Activated CD8-positive, alpha-beta memory T cell treated with anti-CD3 and anti-CD28 coated beads for 1 hour (primary cell): ENCODE measurements at places on chromosomes 11 and 22.

DNA sequence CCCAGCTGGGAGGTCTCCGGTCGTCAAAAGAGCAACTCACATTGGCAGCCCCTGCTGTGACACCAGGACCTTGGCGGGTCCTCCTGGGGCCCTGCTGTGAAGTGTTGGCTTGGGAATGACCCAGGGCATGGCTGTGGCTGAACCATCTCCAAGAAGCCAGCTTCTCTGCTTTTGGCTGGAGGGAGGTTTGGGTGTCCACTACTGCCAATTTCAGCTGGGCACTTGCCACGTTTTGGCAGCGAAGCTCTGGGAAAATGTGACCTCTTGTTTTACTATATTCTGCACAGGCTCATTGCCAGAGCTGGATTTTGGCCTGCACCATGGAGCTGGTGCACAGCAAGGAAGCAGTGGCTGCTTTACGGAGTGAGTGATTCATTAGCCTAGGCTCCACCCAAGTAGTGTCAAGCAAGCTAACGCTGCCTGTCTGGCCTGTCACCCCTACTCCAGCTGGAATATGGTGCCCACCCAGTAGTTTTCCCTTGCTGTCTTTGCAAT, 24.3 kb upstream of the SMCO4 start:
- DNase-seq, result no peak

DNA sequence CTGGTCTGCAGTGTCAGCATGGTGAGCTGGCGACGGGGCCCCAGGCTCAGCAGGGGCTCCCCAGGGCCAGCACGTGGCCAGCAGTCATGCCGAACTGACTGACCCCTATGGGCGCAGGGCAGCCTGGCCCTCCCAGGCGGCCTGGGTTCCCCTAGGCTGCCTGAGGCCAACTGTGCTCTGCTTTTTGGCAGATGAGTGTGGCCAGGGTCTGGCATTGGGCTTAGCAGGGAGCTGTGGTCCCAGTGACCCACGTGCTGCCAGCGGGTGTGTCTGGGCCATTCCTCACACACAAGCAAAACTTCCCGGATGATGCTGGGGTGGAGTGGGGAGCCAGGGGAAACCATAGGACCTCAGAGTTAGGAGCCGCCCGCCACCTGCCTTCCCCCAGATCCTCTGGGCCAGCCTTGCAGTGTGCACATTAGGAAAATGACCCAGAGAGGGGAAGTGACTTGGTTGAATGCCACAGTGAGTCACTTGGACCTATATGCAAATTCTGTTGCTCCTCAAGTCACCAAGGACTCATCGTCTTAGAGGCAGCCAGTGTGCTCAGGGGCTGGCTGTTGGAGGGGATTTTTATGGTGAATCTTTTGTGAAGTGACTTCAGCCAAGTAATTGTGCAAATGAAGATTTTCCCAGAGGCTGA, 6.5 kb downstream of the ADORA2A start:
- DNase-seq, result no peak

GRCh38 chr11:72535194-72535547, 100.8 kb upstream of the CLPB start:
- no peak for DNase-seq

DNA sequence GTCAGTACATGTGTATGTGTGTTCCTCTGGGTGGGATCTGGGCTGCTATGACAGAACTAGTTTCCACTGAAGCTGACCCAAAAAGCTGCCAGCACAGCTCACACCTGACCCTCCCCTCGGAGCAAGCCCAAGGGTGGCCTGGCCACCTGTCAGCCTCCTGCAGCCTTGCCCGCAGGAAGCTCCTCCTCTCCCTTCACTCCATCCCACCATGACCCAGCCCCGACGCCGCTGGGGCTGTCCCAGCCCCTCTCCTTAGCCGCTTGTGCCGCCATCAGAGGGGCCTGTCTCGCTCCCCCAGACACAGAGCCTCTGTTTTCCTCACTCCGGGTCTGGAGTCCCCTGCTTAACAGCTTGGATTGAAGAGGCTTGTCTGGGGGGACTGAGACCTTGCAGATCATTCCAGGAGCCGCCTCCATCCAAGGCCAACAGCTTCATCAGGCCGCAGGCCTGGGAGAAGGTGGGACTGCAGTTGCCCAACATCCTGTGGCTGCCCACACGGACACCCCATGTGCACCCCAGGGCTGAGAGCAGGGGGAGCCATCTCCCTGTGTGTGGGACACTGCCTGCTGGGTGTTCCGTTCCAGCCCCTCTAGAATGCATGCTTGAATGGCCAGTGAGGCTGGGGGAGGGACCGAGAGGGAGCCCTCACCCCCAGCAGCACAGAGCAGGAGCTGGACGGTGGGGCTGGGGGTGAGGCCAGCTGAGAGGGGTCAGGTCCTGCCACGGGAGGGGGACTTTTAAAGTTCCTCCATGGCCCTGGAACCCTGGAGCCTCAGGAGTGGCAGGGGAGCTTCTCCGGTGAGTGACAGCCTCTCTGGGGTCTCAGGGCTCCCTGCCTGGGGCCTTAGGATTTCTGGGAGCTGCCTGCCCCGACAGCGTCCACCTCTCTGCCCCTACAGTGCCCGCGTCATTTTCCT, 696 bp downstream of the MRGPRF start:
- DNase-seq, result no peak

DNA sequence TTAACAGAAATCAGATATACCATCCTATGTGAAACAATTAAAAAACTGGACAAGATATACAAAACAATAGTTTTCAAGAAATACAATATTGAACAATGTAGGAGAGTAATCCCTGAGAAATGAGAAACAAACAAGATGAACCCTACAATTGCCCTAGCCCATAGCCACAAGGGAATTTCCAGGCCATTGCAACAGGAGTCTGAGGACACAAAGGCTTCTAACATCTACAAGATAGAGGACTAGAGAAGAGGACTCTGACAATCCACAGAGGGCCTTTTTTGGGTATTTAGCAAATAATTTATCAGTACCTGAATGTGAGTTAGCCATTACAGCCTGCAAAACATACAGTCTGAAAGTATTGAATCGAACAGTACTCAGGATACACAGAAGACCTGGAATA, 251.7 kb downstream of the GRM5 start:
- DNase-seq, result no peak

GRCh38 chr22:49084206-49084605, 743.5 kb downstream of the BRD1 start:
- DNase-seq, result no peak

DNA sequence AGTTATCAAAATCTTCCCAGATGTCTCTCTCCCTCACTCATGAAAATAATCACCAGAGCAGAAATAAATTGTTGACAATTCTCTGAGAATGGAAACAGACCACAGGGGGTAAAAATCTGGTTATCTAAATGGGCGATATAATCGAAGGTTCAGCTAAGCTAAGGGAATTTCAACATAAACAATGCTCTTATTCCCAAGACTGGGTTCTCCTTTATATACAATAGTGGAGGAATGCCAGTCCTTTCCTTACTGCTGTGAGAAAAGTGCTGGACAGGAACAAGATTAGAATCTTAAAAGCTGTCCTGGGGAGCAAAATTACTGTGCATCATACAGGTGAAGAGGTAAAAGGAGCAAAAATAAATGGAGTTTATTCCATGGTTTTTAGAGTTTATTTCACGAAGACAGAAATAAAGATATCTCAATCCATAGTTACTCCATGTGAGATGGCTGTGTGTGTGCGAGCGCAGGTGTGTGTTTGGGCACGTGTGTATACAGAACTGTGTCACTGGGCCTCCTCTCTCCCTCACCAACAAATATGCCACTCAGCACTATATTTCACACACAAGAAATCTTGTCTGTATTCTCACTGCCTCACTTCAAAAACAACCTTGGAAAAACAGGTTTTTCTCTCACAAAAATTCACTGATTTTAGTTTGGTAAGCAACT, 385.6 kb downstream of the DCDC1 start:
- DNase-seq, result no peak

DNA sequence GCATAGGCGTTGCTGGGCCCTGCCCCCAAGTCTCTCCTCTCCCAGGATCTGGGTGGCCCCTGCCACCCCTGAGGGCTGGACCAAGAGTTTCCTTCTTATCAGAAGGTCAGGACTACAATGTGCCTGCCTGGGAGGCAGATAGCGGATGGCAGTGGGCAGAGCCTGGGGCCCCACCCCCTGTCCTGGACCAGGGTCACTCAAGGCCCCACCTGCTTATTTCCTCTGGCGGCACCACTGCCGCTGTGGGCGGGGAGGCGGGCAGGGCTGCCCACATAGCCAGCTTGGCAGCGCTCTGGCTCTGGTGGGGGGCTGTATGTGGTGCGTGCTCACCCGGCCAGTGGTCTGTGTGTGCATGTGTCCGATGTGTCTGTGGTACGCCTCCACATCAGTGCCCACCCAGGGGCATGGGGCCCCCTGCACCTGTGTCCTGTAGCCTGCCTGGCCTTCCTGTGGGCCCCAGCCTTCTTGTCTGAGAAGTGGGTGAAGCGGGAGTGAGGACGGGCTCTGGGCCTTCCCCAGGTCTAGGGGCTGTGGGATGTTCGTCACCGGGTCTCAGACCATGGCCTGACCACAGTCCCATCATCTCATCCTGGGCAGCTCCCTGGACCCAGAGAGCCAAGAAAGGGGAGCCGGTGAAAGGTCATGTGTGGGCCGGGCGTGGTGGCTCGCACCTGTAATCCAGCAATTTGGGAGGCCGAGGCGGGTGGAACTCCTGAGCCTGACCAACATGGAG, 3.0 kb downstream of the GAS2L1 start:
- DNase-seq, result no peak

- DNase-seq, result no peak
Measured at GRCh38 chr22:50281957-50282356, 11.8 kb upstream of the MAPK11 start.

DNA sequence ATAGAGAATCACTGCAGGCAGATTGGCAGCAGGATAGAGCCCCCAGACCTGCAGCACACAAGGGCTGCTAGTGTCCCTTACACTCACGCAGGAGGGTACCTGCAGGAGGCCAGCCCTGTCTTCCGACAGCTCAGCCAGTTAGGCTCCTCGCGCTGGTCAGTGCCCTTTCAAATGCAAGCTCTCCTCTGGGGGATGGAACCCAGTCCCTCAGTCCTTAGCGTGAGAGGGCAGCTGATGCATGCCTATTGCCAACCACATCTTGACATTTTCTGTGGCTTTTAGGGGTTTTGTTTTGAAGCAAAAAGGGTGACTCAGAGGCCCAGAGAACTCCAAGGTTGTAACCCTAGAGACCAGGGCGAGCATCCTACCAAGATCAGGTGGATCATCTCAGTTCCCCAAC, 40.0 kb downstream of the WNT11 start:
- no peak for DNase-seq

- DNase-seq, result no peak
Measured at GRCh38 chr22:19035474-19036228, 86.6 kb downstream of the DGCR2 start.

GRCh38 chr22:24289114-24289513, 18.5 kb downstream of the SPECC1L start:
- no peak for DNase-seq

GRCh38 chr11:118881228-118881627, 2.5 kb upstream of the CXCR5 start:
- no peak for DNase-seq

GRCh38 chr11:3954448-3955298, 99.2 kb downstream of the STIM1 start:
- DNase-seq, result no peak

GRCh38 chr11:134751766-134752165, 339.7 kb upstream of the B3GAT1 start:
- DNase-seq, result no peak

- DNase-seq, result no peak
Measured at GRCh38 chr22:37197451-37198257, 9.6 kb upstream of the C1QTNF6 start.

GRCh38 chr11:30432178-30432577, 109.3 kb downstream of the ARL14EP start:
- DNase-seq, result no peak

GRCh38 chr11:123030517-123030916, 31.4 kb downstream of the HSPA8 start:
- DNase-seq, result no peak

DNA sequence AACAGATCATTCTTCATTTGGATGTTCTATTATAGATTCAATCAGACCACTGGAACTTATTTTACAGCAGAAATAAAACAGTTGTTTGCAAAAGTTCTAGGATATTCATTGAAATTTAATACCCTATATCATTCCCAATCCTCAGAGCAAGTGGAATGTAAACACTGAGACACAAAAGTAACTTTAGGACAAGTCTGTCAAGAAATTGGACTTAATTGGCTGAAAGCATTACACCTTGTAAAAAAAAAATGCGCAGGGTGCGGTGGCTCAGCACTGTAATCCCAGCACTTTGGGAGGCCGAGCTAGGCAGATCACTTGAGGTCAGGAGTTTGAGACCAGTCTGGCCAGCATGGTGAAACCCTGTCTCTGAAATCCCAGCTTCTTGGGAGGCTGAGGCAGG, 29.9 kb upstream of the TMEM123 start:
- DNase-seq, result no peak

GRCh38 chr11:83436855-83437254, 150.7 kb upstream of the CCDC90B start:
- no peak for DNase-seq

DNA sequence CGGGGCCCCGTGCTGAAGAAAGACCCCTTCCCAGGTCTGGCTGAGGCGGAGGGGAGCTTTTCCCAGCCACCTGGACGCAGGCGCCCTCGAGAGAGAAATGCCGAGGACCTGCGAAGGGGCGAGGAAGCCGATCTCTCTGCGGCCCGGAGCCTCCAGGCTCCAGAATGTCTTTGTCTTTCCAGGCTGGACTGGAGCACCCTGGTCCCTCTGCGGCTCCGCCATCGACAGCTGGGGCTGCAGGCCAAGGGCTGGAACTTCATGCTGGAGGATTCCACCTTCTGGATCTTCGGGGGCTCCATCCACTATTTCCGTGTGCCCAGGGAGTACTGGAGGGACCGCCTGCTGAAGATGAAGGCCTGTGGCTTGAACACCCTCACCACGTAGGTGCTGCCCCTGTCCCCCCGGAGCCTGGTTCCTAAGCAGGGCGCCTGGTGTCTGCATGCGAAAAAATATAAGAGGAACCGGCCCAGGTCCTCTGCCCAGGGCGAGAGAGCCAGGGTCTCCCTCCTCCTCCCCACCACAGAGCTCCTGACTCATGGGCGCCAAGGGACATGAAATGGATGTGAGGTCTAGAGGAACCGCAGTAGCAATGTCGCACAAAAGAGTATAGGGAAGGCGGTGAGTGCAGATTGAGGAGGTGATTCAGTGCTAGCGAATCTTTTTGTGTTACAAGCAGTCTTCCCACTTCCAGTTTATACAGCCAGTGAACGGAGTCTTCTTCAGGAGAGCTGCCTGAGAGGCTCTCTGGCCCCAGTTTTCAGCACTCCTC, 11.0 kb downstream of the GLB1L2 start:
- DNase-seq, result no peak

DNA sequence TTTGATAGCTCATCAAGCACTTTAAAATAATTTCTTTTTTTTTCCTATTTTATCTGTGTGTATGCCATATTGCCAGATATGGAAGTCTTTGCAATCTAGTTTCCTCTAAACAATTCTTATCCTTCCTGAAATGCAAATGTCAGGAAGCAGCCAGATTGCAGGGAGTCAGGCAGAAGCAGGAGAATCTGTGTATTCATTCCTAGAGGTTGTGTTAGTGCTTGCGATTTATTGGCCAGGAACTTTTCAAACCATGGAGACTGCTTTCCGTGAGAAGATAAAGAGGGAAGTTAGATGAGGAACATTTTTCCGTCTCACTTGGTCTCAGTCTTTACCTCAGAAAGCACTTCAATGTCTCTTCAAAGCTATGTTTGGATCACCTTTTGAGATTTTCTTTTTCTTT, 91.9 kb downstream of the GRAMD1B start:
- DNase-seq, result no peak

- DNase-seq, result no peak
Measured at GRCh38 chr11:107457205-107457557, 444 bp downstream of the CWF19L2 start.

- no peak for DNase-seq
Measured at GRCh38 chr22:27668828-27669797, 132.4 kb downstream of the MN1 start.

- peak; percentile 86 for DNase-seq
Measured at GRCh38 chr11:67239783-67240575, 26.3 kb upstream of the GRK2 start.
